Panc1 (cell line): ENCODE measurements at places on chromosomes 7 and 10. TPM values are rescaled to one million over a fixed set of nuclear protein-coding genes. Genes with fewer than 3 reads are reported as not detected.

GRCh38 chr10:109993551-109994330 is 14.0 kb upstream of the ADD3 start:
- DNase-seq, result no peak

Gene ATOH7
- total RNA-seq, result 0.28 TPM

DNA sequence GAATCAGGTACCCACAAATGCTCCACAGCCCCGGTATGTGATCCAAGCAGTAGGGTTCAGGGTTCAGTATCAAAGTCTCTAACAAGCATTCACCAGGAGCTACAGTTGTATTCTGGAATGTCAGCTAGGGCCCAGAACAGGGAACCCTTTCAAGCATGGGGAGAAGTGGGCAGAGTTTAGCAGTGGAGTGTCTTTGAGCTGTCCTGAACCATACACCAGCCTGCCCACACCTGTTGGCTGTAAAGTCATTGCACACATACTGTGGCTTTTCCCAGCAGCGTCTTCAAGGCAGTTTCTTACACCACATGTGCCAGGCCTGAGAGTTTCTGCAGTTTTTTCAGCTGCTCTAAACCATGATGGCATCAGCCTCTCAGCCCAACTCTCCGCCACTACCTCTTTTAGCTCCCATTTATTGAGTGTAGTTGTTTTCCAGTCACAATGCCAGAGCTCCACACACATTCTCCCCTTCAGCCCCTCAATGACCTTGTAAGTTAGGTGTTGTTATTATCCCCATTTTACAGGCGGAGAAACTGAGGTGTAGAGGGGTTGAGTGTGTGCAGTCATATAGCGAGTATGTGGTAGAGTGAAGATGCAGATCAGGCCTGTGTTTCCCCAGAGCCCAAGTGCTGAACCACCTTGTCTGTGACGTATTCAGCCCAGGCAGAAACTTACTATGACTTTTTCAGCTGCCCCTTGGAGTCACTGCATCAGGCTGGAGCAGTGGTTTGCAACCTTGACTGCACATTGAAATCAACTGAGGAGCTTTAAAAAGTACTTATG is 83.1 kb downstream of the CHN2 start:
- no peak for DNase-seq

GRCh38 chr10:88471899-88472298 is 111.2 kb downstream of the RNLS start:
- DNase-seq, result no peak

GRCh38 chr10:125103466-125103865 is 56.9 kb downstream of the CTBP2 start:
- no peak for DNase-seq

Gene SFXN2
- 11.6 TPM for total RNA-seq

Gene STEAP1B
- 3.3 TPM for total RNA-seq

GRCh38 chr7:121547544-121548092 is 151.5 kb upstream of the FAM3C start:
- DNase-seq, result no peak

DNA sequence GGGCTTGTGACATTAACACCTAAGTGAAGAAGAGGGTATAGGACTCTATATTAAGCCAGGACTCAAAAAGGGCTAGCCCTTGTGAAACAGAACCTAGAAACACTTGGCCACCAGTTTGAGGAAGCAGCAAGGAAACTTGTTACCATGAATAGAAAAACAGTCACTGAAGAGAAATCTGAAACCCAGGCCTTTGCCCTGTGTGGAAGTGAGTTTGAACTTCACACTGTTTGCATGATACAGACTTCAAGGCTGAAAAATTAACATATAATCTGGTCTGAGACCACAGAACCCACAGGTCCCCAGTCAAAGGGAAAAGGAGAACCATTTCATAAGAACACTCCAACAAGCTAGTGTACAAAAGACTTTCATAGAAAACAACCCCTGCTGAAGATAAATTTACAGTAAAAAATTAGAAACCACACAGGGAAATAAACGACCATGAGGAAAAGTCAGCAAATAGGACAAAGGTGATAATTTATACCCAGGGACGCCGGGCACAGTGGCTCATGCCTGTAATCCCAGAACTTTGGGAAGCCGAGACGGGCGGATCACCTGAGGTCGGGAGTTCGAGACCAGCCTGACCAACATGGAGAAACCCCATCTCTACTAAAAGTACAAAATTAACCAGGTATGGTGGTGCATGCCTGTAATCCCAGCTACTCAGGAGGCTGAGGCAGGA is 76.1 kb downstream of the SKIDA1 start:
- no peak for DNase-seq

Gene OLAH
- not detected for total RNA-seq

GRCh38 chr10:86105640-86106039 is 261.0 kb downstream of the GRID1 start:
- no peak for DNase-seq

DNA sequence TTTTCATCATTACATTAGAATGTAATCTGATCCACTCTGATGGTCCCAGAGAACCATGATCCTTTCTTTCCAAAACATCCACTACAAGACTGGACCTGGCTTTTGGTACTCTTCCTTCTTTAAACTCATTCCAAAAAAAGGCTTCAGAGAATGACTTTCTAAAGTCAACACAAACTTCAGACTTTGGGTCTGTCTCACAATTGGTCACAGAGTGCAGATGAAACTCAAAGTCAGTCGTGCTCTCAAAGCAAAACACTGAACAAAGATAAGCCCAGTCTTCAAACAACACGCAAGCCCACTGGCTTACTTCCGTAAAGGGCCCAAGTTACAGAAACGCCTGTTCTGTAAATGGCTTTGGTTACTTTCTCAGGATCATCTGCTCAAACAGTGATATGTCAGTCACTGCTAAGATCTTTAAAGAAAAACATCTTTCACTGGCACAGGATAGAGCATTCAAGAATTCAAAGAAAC is 250.9 kb upstream of the MKLN1 start:
- no peak for DNase-seq

- DNase-seq, result no peak
Measured at GRCh38 chr7:23955145-23955544, 245.1 kb downstream of the STK31 start.

- DNase-seq, result no peak
Measured at GRCh38 chr7:19146699-19147098, 1.5 kb upstream of the FERD3L start.

GRCh38 chr10:47262606-47263533 is 37.1 kb upstream of the GDF10 start:
- no peak for DNase-seq

DNA sequence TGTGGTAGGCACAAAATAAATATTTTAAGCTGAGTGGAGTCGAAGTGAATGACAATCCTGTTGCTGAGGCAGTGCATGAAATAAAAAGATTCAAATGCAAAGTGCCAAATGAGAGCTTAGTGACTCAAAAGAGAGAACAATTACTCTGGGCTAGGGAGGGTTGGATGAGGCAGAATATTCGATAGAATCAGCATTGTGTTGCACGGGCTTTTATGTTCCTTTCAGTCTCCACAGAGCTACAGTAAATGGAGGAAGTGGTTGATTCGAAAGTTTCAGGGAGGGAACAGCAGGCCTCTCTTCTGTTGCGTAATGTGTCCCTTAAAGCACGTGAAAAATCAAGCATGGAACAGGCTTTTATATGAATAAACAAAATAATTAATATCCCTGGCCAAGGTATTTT is 599.3 kb upstream of the CELF2 start:
- DNase-seq, result no peak

Gene FEZF1
- total RNA-seq, result not detected

DNA sequence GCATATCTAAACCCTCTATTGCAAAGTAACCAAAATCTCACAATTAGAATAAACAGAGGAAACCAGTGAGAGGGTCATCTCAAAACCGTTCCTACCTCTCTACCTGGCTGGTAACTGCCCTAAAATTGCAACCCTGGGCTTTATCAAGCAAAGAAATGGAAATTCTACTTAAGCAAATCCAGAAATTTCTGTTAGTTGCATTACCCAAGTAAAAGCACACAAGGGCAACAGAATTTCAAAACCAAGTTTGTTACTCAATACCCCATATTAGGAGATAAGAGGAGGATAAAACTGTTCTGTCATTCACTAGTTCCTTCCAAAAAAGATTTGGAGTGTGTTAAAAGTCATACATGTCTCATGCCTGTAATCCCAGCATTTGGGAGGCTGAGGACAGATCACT is 195.3 kb downstream of the FAM107B start:
- DNase-seq, result no peak

DNA sequence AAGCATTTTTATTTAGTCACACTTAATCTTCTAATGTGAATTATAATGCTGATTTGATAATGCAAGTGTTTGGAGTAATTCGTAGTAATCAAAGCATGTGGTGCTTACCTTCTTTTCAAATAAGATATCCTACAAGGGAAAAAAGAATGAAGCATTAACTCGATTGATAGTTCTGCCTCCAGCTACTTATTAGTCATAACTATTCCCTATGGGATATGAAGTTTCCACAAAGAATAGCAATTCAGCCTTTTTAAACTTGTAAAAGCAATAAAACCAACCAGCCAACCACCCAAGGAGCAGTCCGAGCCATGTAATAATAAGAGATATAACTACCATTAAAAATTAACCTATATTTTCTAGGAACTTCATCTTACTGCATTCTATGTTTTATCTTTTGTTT is 11.6 kb downstream of the COL28A1 start:
- no peak for DNase-seq

DNA sequence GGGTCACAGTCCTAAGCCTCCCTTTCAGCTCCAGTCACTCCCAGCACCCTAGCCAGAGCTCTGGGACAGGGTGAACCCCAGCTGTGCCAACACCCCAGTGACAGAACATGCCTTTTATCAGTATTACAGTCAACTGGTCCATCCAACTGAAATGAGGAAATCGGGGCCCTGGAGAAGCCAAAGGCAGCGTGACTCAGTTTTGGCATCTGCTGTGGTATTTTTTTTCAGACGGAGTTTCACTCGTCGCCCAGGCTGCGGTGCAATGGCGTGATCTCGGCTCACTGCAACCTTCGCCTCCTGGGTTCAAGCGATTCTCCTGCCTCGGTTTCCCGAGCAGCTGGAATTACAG is 3.4 kb upstream of the CLDN15 start:
- DNase-seq, result no peak

- no peak for DNase-seq
Measured at GRCh38 chr10:80528185-80528700, 9.5 kb upstream of the SH2D4B start.

GRCh38 chr7:22945584-22945983 is 68.3 kb downstream of the HYCC1 start:
- no peak for DNase-seq

DNA sequence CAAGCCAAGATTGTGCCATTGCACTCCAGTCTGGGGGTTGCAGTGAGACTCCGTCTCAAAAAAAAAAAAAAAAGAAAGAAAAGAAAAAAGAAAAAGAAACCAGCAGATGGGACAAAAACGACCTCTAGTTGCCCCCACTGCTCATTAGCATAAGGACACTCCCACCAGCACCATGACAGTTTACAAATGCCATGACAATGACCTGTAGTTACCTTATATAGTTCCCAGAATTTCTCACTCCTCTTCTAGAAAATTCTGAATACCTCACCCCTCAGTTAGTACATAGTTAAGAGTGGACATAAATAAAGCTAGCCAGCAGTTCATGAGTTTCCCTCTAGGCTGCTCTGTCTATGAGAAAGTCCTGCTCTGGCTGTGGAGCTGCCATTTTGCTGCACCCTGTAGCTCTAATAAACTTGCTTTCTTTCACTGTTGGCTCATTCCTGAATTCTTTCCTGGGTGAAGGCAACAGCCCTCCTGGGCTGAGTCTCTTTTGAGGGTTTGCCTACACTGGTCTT is 276.8 kb upstream of the AKR1E2 start:
- no peak for DNase-seq

Gene FOXI2
- not detected for total RNA-seq

GRCh38 chr7:157077021-157077420 is 61.7 kb upstream of the UBE3C start:
- DNase-seq, result no peak

- peak; percentile 75 for DNase-seq
Measured at GRCh38 chr7:116633131-116633988, 38.6 kb upstream of the MET start.

DNA sequence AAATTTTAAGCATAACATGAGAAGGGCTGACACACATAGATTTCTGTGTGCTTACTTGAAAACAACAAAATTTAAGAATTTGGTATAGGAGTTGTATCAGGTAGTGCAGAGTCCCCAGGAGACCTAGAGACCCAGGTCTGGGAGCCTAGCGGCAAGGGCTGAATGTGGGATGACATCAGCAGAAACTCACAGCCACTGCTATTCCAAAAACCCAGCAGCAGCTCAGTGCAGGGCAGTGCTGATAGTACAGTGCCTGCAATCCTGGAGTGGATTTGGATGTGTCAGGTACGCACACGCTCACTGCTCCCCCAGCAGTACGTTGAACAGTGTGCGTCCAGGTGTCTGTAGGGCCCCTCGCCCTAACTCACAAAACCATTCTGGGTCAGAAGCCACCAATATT is 87.1 kb downstream of the EGFR start:
- no peak for DNase-seq

Gene RPEL1
- total RNA-seq, result 0.10 TPM

- DNase-seq, result no peak
Measured at GRCh38 chr10:119919826-119920225, 27.3 kb downstream of the SEC23IP start.

Gene CYP2C8
- 0.26 TPM for total RNA-seq

DNA sequence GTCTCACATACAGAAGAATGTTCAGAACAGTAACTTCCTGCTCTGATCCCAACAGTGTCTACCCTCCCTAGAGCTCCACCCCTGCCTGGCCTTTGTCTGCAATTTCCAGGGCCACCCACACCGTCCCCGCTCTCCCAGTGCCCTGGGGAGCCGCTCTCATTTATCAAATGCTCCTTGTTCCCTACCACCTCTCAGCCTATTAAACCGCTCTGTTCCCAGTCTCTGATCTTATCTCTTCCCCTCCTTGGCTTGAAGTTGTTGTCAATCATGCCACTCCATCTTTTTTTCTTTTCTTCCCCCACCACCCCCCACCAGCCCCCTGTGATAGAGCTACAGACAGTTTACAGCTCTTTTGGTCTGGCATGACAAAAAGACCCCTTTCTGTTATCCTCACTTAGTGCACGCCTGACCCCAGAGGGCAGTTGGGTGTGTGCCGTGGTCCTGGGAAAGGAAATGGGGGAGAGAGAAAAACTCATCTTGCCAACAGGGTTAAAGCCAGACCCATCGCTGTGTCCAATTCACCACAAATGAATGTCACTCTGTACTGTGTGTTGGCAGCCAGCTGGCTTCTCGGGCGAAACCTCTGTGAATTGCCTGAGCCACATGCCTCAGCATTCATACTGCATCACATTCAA is 28.8 kb upstream of the HECTD2 start:
- DNase-seq, result no peak
